ENCODE measurements at places on chromosomes 13 and 19.

- DNase-seq = no peak
Observed at GRCh38 chr19:16544473-16545231, 2.4 kb upstream of the CHERP start.

GRCh38 chr19:1942078-1942933 is 1.3 kb downstream of the CSNK1G2 start:
- DNase-seq = peak; percentile 76

- DNase-seq = peak; percentile 87
Observed at GRCh38 chr19:11125994-11126685, 29.4 kb downstream of the SPC24 start.

DNA sequence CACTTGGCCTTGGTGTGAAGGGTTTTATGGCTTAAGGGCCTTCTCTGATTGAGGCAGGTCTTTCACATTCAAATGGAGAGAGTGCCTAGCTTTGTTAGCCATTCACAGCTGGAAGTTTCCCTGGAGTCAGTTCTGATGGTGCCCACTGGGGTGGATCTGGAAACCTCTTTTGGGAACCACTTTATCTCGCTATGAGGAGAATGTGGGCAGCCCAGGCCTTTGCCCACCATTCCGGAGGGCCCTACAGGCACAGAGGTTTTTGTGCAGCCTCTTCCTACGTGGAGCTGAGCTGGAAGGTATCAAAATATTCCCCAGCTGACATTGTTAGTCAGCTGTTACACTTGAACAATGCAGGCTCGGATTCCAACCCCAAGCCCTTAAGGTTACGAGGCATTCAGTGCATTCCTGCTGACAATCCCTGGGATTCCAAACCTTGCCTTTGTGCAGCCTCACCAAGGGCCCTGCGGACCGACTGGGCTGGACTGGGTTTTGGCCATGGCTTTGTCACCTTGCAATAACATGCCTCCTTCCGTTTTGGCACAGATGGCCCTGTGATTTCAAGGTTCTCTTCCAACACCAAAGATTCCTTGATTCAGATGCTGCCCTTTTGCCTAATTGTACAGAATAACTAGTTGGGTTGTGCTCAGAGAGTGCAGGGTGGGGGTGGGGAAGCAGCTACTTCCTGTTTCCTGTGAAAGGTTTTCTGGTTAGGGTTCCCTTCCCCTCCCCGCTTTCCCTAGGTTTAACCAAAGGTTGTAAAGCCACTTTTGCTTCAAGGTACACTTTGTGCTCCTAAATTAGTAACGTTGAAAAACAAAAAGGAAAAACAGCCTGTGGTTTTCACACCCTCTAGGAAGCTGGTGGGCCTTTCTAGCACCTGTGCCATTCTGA is 27.0 kb downstream of the SAE1 start:
- DNase-seq = peak; percentile 82

- peak; percentile 7 for DNase-seq
Observed at GRCh38 chr19:6828698-6829633, 56.5 kb downstream of the VAV1 start.

DNA sequence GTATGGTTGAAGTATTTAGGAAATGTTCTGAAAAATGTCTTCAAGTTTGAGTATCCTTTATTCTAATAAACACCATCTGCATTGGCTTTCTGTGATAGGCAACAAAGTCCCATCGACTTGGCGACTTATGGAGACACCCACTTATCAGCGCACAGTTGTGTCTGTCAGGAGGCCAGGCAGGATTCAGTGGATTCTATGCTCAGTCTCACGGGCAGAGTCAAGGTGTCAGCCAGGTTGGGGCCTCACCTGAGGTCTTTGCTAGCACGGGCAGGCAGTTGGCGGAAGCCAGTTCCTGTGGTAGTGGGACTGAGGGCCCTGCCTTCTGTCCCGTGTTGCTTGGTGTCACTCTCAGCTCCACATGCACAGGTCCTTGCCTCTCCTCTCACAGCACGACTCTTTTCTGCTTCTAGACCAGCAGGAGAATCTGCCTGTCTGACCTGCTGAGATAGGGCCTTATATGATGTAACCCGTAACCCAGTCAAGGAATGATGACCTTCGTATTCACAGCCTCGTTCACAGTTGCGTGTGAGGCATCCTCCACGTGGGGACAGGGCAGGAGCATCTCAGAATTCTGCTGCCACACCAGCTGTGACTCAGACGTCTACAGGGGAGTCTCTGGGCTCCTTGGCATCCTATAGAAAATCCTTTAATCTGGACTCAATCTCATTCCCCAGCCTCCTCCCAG is 10.0 kb downstream of the CUL4A start:
- no peak for DNase-seq

GRCh38 chr19:44809577-44810233 is 802 bp downstream of the BCAM start:
- no peak for DNase-seq

DNA sequence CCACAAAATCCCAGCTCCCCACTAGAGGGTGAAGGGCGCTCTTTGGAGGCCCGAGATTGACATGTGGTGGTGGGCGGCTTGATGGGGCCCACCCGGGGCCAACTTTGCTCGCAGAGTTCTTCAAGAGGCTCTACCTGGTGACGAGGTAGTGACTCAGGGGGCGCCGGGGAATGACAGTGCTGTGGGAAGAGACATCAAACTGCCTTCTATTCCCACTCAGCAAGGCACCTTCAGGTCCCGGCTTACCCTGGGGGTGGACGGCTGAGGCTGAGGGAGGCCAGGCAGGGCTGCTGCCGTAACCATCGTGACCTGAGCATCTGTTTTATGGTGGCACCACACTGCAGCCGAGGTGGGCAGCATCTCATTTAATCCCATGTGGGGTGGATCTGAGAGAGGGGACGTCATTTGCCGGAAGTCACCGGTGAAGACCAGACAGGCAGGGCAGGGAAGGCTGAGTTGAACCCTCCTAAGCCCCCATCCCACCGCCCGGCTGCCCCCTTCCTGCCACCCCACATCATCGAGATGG is 1.6 kb downstream of the LINGO3 start:
- no peak for DNase-seq

DNA sequence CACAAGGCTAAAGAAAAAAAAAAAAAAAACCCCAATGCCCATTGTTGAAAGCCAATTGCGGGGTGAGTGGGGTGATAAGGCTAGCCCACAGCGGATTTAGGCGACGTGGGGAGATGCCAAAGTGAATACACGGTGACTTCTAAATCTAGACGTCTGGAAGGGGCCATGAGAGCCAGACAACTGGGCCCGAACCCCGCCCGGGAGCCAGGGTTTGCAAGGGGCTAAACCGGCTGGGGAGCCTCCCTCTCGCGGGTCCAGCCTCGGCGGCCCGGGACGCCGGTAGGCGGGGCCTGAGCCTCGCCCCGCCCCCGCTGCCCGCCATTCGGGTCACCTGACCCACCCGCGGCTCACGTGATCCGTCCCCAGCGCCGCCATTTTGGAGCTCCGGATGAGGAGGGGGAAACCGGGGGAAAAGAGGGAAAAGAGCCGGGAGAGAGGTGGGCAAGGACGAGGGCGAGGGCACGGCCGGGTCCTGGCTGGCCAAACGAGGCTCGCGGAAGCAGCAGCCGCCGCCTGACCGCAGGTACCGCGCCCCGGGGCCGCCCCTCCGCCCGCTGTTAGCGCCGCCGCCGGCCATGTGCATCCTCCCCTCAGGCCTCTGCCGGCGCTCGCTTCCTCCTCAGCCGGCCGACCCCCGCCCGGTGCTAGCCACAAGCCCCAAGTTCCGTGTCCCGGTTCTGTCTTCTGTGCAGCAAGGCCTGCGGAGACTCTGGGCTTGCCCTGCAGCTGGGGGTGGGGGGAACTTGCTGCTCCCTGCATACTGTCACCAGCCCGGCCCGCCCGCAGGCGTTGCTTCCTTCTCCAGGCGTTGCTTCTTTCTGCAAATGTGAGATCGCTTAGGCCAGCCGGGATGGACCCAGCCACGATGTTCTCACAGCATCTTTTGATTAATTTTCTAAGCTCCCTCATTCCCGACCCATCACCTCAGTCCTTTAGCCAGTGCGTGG is at the start of gene ZNF507:
TSS of gene ZNF507 (plus strand) at position 350 of the 947 bp plus-strand sequence. CDS start 7,221 bp downstream, outside the sequence.
- DNase-seq = peak; percentile 93

DNA sequence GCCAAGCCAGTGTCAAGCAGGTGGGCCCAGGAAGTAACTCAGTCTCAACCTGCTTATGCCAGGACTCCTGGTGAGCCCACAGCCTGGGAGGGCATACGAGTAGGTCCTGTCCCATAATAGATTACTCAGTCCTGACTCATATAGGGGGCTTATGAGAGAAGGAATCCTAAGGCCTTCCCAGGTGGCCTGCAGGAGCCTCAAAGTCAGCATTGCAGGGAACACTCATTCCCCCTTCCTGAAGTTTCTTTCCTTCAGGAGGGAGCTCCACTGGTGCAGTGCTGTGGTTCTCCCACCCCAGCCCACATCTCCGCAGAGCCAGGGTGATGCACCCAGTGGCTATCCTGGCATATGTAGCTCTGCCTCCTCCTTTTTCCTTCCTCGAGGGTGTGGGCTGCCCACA is 137.3 kb downstream of the ZIC5 start:
- DNase-seq = no peak

GRCh38 chr19:43224855-43225253 is 19.4 kb upstream of the PSG4 start:
- DNase-seq = no peak

DNA sequence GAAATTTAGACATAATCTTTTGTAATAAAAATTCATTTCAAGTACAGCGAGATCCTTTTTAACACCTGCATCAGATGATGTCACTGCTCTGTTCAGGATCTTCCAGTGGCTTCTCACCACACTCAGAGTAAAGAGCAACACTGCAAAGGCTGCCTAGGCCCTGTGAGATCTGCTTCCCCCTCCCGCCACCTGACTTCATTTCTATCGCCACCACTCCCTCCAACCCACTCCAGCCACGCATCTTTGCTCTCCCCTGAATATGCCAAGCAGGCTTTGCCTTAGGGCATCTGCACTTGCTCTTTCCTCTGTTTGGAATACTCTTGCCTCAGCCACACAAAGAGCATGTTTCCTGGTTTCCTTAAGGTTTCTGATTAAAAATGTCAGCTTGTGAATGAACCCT is 58.3 kb downstream of the MBNL2 start:
- peak; percentile 29 for DNase-seq

- no peak for DNase-seq
Observed at GRCh38 chr13:31014456-31014855, 82.0 kb downstream of the TEX26 start.

GRCh38 chr13:98216135-98216565 is 39.1 kb upstream of the RNF113B start:
- peak; percentile 81 for DNase-seq

GRCh38 chr13:45892513-45892912 is 41.0 kb upstream of the SIAH3 start:
- DNase-seq = no peak

- no peak for DNase-seq
Observed at GRCh38 chr13:101155920-101156319, 260.4 kb downstream of the NALCN start.

GRCh38 chr13:33932769-33933406 is 114.9 kb downstream of the RFC3 start:
- peak; percentile 49 for DNase-seq

GRCh38 chr13:114313061-114313860 is 1.0 kb upstream of the CHAMP1 start:
- no peak for DNase-seq

GRCh38 chr19:30630289-30631032 is 258.3 kb downstream of the ZNF536 start:
- no peak for DNase-seq

DNA sequence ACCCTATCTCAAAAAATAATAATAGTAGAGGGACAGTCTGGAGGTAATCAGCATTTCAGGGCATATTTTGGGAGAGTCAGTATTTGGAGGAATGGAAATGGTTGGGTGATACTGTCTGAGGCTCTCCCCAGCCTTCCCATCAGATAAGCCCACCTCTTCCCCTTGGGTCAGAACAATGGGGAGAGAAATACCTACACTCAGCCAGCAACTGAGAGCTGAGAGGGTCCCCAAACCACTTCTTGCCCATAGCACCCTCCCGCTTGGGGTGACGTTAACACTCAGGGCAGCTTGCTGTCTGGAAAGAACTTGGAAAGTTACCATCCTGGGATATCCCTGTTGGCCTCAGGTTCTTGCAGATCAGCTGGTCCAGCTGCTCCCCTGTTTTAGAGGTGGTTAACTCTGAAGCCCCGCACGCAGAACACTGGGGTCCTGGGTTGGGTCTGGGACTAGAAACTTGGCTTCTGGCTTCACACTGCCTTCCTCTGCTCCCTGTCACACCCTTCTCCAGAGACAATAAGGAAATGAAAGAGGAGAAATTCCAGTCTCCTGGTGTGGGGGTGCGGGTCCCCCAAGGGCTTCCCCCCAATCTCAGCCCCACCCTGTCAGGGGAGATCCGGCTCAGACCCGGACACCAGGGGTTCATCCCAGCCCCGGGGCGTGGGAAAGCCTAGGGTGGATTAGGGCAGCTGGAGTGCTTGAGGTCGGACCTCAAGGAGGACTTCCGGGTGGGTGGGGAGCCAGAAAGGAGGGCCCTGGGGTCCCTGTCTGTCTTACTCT is 2.5 kb downstream of the FOXA3 start:
- no peak for DNase-seq

GRCh38 chr13:85659493-85659892 is 139.7 kb downstream of the SLITRK6 start:
- no peak for DNase-seq
